ENCODE measurements at places on chromosomes 2 and 18.
A peak's percentile ranks its signal among the peaks of the same experiment; 100 is the strongest.

DNA sequence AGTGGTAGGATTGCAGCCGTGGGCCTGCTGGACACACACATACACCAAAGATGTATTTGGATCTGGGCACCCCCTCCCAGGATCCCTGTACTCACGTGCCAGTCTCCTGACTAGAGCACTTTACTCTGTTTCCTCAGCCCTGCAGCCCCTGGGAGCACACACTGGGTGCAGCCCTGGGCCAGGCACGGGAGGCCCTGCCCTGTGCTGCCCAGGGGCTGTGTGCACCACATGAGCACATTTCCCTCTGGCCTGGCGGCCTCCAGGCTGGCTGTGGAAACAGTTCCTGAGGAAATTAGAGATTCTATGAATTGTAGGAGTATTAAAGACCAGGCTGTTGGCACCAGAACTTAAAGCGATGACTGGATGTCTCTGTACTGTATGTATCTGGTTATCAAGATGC is 45.4 kb downstream of the BCL2L11 start:
- DNase-seq, result no peak

DNA sequence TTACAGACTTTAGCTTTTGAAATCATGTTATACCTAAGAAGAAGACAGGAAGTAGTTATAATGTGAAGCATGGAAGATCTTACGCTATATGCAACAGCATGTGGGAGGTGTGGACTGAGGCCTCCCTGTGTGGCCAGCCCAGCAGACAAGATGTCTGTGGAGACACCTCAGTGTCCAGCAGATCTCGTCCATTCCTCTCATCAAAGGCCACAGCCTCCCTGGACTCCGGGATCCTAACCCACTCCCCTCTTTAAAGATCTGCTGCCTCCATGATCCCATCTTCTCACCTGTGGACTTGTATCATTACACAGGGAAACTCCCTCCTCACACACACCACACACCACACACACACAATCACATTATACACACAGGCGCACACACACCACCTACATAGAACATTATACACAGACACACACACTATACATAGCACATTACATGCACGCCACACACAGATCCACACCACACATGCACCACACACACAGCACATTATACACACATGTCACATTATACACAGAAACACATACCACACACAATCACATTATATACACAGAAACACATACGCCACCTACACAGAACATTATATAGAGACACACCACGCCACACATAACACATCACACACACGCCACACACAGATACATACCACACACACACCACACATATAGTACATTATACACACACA is 89.5 kb downstream of the PXDN start:
- no peak for DNase-seq

GRCh38 chr2:172106108-172106961 is 3.6 kb upstream of the DLX2 start:
- no peak for DNase-seq

DNA sequence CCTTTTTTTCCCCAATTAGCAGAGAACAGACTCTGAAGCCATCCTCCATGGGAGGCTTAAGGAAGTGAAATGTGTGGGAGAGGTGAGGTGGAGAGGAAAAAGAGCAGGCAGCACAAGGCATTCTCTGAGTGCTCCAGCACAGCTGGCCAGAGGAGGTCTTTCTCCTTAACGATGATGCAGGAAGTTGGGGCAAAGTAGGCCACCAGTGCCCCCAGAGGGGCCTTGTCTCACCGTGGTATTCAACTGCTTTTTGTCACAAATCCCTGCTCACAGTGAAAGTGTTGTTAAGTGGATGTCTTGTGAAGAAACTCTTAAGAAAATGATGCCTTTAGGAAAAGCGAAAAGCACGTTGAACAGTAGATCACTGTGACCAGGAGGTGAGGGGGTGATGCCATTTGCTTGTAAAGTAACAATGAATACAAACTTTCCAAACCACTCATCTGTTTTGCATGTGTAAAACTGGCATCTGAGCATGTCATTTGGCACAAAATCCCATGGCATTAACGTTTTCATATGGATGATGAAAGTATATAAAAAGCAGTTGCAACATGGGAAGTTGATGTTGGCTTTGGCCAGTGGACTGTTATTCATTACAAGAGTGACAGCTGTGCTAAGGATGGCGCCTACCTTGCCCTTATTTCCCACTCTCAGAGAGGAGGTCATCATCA is 49.2 kb upstream of the CDC42EP3 start:
- DNase-seq, result peak; percentile 77

DNA sequence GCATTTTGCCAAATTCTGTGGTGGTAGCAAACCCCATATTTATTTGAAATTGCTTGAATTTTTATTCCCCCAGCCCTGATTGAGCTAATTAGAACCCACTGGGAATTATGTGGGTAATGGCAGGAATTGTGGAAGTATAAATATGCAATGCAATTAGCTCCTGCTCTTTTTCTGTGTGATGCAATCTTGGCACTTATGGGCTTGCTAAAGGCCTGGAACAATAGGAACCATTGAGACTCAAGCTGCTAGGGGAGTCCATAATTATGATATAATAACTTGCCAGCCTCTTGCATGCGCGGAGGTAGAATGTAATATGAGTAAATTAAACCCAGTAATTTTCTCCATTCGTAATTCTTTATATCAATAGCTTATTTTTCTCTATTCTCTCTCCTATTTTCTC is 267.6 kb upstream of the THSD7B start:
- no peak for DNase-seq

DNA sequence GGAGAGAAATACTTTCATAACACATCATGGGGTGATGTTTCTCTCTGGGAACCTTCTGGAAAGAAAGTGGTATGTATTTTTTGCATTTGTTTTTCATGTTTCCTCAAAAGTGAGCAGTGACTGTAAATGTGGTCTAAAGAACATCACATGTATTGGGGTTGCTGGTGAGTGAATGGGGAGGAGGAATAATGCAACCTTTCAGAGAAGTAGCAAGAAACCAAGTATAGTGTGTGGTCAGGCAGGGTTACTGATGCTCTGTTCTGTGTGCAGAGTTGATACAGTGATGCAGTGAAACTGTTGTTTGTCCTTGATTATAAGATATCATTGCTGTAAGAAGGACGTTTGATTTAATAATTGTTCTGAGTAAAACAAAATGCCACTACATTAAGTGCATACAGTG is 24.1 kb downstream of the ADNP2 start:
- DNase-seq, result no peak

- no peak for DNase-seq
These were observed 146.7 kb upstream of the VWC2L start for GRCh38 chr2:214264171-214264570.

DNA sequence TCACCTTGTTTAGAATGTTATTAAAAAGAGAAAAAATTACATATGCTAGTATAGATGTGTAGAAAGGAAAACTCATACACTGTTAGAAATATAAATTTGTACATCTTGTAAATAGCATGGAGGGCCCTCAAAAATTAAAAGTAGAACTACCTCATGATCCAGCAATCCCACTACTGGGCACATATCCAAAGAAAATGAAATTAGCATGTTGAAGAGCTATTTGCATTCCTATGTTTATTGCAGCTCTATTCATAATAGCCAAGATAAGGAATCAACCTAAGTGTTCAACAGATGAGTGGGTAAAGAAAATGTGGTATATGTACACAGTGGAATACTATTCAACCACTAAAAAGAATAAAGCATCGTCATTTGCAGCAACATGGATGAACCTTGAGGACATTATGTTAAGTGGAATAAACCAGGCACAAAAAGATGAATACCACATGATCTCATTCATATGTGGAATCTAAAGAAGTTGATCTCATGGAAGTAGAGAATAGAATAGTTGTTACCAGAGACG is 251.5 kb upstream of the THUMPD2 start:
- no peak for DNase-seq

DNA sequence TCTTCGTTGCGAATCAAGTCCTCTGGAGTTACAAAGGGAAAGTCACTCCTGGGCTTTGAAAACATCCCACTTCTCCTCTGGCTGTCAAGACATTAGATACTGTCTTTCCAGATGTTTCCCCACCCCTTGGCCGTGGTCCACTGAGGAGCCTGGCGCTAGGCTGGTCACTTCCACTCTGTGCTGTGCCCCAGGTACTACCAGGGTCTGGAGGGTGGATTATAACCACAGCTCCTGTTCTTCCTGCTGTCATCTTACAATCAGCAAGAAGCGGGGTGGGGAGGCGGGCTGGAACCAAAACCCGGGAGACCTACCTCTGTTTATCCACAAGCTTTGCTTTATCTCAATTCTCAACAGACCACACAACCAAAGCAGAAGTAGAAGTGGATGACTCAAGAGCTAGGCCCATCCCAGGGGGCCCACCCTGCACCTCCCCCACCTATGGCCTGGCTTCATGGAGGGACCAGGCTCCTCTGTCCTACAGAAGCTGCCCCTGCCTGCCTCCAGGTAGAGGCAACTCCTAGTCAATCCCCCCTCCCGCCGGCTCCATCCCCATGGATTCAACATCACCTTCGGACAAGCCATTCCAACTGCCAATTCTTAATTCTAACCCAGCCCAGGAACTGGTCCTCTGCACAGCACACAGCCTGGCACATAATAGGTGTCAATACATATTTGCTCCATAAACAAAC is 17.8 kb downstream of the SMAD7 start:
- no peak for DNase-seq

DNA sequence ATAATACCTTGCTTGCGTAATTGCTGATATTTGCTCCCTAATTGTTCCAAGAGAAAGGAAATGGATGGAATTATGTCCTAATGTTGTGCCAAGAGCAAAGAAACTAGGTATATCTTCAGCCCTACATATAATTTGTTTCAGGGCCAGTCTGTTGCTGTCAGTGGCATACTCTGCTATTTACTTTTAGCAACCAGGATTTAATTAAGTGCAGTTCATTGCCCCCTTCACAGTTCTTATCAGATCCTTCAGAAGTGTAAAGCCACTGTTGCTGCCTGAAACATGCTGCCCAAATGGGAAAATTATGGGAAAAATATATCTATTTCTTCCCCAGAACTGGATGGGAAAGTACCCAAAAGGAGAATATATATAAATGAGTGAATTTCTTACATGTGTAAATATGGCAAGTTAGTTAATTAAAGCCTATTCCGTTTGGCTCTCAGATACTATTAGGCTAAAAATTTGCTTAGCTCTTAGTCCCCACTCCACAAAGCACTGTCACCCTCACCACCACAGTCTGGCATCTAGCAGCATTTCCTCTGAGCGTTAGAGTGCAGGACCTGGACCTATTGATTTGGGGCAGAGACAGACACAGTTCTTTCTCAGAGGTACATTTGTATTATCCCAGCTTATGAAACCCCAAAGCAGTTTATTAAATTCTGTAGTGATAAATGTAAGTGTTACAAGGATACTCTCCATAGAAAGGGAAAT is 72.8 kb upstream of the DTNA start:
- DNase-seq, result no peak

- DNase-seq, result no peak
These were observed 362.0 kb downstream of the ZNF521 start for GRCh38 chr18:24989760-24990593.

DNA sequence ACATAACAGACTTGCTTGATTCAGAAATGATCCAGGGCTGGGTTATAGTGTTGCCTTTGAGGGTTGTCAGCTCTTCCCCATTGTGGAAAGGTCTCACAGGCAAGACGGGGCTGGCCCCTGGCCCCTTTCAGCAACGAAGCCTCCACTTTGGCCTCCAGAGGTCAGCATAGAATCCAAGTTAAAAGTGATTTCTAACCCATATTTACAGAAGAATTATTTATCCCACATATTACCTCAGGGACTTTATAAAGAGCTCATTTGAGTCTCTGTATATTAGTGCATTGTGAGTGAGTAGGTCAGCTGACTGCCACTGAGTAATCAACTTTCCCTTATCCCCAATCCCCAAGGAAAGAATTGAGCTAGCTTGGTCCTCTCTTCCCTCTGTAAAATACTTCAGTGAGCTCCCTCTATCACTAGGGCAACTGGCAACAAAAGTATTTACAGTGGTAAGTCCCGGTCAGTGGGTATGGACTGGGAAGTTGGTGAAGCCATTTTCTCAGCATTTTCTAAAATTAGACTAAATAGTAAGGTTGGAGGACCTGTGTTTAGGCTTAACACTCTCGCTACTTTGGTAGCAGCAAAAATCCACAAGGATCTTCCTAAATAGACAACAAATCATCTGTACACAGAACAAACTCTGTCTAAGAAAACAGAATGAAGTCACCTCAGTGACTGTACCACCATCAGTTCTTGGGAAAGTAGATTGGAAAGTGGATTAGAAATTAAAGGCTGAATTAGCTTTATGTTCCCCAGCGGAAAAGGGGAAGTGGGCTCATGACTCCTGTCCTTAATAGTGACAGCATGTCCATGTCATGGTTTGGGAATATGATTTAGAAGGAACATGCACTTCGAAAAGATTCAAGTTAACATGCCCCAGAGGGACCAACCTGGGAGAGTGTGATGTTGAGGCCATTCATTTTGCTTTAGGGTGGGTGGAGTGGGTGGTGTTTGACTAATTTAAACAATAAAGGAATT is 171.0 kb upstream of the SIX3 start:
- no peak for DNase-seq

GRCh38 chr2:241109210-241110088 is 7.4 kb upstream of the MTERF4 start:
- no peak for DNase-seq

- no peak for DNase-seq
These were observed 34.4 kb downstream of the CD28 start for GRCh38 chr2:203740871-203741281.

DNA sequence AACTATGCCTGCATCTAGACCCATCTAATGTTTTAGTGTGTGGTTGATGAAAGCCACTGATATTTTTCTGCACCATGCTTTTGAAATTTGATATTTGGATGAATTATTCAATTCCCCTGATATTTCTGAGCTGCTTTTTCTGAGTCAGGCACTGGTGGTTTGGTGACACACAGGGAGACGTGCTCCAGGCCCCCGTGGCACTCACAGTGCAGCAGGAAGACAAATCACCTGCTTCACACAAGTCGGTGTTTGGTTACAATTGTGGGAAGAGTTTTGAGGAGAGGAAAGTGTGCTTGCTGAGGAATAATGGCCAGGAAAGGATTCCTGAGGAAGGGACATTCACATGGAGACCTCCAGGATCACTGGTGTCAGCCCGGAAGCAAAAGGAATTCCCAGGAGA is 179.7 kb downstream of the ACKR3 start:
- no peak for DNase-seq

DNA sequence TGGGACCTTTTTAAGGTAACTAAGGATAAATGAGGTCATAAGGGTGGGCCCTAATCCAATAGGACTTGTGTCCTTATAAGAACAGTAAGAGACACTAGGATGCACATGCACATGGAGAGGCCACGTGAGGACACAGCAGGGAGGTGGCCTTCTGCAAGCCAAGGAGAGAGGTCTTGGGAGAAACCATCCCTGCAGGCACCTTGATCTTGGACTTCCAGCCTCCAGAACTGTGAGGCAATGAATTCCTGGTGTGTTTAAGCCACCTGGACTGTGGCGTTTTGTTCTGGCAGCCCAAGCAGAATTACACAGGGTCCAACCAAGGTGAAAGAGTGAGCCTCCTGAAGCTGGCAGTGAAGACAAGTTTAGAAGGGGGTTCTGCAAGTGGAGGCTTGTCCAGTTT is 89.6 kb upstream of the IL1R2 start:
- DNase-seq, result no peak

Measured in AG09319 (cell line).